ENCODE measurements at places on chromosomes 13 and 19.

DNA sequence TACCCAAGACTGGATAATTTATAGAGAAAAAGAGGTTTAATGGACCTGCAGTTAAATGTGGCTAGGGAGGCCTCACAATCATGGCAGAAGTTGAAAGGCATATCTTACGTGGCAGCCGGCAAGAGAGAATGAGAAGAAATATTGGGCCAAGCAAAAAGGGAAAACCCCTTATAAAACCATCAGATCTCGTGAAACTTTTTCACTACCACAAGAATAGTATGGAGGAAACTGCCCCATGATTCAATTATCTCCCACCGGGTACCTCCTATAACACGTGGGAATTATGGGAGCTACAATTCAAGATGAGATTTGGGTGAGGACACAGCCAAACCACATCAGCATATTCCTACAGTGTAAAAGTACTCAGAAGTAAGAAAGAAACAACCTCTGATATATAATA, 4.7 kb upstream of the KBTBD7 start:
- DNase-seq: no peak

GRCh38 chr13:58687148-58687547, 1055.6 kb downstream of the PCDH17 start:
- DNase-seq: no peak

DNA sequence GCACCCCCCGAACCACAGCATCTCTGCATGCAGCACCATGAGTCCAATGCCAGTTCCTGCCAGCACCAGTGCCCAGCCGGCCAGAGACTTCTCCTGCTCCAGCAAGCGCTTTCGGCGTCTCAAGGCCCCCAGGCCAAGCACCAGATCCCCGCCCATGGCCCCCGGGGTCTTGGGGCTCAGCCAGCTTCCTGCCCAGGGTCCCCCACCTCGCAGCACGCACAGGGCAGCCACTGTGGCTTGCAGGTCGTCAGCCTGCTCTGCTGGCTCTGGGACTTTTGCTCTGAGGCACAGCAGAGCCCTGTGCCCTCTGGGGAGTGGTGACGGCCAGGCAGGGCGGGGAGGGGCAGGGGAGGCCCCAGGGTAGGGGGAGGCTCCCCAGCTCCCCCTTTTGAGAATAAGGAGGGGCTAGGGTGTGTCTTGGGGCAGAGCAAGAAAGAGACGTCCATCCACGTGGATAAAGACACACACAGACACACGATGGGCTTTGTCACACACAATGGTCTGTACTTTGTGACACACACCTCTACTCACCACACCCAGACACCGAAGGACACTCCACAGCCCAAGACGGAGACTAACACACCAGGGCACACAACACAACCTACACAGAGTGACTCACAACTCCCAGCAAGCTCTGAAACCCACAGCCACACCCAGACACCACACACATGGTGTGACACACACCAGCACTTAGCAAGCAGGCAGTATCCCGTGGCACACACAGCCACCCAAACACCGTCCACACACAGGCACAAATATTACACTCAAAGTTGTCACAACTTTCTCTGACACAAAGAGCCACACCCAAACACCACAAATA, at the start of gene KCNN4:
Gene KCNN4 (minus strand): TSS at position 268 of the 820 bp plus-strand sequence. CDS start 112 bp downstream, at position 156.
- no peak for DNase-seq

DNA sequence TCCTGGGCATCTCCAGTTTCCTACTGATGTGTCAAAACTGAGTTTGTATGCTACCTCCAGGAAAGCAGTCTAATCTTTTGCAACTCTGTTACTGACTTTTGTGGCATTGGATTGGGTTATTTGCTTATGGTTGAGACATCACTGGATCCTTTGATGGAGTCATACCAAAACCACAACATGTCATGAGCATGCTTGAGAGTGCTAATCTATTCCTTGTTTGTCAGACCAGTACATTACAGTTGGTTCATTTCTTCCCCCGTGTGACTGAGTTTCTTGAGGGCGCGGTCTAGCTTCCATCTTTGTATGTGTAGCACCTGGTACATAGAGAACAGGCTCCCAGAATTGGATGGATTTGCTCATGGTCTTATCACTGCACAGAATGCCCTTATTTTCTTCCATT, 43.2 kb downstream of the SUGT1 start:
- DNase-seq: no peak

GRCh38 chr19:34960940-34961679, 2.9 kb downstream of the ZNF792 start:
- DNase-seq: no peak

DNA sequence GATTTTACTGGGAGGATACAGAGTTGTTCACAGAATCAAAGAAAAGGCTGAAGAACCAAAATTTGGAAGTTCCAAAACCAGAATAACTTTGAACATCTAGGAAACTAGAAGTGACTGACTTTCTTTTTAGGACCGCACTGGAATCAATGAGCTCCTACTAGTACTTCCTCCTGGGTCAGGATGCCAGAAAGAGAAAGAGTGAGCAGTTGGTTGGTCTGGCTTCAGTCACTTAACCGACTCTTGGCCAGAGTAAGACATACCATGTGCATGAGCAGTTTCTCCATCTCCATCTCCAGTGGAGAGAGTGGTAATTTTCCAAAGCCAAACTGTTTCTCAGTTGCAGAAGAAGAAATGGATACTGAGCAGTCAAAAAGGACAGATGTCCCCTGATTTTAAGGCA, 27.1 kb upstream of the MTUS2 start:
- no peak for DNase-seq

DNA sequence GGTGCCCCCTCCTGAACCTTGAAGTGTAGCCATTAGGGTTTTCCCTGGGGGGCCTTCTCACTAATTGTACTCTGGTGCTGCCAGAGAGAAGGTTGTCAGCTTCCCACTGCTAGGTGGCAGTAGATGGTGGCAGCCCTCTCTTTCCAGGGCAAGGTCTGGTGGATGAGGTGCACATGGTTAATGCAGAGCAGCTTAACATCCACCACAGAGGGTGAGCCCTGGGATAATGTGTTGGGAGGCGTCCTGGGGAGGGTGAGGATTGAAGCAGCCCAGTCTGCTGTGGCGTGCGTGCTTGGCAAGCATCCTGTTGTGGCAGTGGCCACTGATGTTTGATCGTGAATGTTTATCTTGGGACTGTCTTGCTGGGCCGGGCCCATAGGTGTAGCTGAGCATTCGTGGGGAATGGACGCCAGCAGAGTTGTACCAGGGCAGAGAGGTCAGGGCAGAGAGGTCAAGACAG, 5.8 kb downstream of the EGLN2 start:
- DNase-seq: no peak

- no peak for DNase-seq
Measured at GRCh38 chr13:79874396-79875360, 393.7 kb downstream of the NDFIP2 start.

DNA sequence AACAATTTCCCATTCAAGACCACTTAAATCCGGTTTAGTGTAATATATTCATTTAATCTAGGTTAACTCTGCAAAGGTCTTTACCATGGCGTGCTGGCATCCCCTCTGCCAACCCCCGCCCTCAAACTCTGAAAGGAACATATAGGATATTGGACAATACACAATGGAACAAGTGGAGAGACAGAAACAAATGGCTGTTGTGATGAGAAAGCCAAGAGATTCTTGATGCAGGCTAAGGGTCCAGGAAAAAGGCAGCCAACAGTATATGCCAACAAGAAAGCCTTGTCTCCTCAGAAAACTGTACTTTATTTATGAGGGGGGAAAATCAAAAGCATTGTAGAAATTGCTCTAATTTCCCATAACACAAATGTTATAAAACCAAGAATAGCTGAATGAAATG, 407.3 kb upstream of the SGCG start:
- DNase-seq: no peak

- DNase-seq: peak; percentile 20
Measured at GRCh38 chr13:91406619-91407018, 8.2 kb downstream of the GPC5 start.

DNA sequence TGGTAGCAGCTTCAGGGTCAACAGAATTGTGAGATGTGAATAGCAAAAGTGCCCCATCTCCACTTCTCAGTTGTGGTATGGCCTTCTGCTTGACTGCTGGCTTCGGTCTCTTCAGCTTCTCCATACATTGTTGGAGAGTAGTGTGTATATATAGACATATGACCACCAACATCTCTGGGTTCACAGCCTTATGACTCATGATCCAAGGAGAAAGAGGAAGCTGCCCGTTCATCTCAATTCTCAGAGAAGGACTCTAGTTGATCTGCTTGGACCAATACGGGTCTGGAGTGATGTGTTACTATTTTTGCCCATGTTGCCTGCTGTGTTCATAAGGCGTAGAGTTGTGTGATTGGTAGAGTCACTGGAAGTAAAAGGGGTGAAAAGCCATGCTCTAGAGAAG, 3.6 kb upstream of the COMMD6 start:
- no peak for DNase-seq

GRCh38 chr13:35530147-35530546, 53.7 kb upstream of the MAB21L1 start:
- DNase-seq: no peak

- DNase-seq: no peak
Measured at GRCh38 chr13:40549500-40550094, 116.8 kb downstream of the FOXO1 start.

DNA sequence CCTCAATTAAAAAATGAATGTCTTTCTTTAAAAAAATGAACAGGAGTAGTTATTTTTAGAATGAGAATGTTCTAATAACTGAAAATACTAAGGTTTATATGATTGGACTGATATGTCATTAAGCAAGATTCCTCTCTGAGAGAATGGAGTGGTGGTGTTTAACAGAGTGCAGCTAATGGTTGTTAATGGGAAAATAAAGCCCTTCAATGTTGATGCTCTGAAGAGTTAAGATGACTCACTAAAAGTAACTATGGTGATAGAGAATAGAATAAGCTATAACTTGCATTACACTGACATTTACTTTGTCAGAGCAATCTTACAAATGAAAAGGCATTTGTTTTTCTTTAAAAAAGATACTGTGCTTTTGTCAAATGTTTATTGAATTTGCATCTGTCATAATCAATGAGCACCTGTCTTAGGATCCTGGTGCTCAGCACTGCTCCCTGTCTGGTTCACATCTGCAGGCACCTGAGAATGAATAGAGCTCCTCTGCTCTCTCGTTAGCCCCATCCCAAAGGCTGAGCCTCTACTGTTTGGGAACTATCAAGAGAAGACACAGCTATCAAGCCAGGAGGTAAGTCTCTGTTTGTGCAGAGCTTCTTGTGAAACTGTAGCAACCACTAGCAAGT, 15.1 kb downstream of the PABPC3 start:
- no peak for DNase-seq

DNA sequence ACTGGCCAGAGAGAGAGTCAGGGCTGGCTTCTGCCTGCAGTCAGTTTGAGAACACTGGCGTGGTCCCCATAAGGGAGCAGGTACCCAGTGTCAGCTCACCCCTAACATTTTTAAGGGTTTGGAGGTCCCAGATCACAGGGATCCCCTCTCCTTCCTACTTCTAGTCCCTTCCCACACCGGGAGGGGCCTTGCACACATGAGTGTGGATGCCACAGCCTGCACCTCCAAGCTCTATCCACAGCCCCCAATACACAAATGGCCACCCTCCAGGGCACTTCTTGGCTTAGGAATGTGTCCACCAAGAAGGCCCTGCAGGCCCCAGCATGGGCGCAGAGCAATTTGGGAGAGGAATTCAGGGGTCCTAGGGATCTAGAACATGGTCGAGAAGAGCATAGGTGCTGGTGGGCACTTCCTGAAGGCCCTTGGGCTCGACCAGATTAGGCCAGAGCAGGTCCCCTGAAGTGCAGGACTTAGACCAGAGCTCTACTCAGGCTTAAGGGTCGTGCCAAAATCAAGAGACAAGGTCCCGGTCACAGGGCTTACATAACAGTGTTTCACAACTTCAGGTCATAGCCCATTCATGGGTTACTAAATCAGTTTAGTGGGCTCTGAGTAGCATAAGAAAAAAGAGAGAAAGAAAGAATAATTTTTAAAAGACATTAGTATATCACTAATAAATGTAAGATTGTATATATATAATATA, 16.0 kb downstream of the FXYD5 start:
- no peak for DNase-seq

DNA sequence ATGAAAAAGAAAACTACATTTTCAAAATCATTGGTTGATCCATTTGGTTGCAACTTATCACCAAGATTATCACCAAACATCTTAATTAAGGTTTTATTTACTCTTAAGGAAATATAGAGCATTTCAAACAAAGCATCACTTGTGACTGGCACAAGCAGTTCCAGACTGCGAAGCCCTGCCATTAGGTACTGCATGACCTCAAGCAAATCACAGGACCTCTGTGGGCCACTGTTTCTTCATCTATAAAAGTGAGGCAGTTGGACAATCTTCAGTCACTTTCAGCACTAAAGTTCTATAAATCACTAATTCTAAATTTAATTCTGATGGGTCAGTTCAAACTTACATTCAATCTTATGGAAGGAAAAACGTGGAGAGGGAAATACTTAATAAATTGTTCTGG, 2.0 kb downstream of the ELF1 start:
- DNase-seq: no peak

DNA sequence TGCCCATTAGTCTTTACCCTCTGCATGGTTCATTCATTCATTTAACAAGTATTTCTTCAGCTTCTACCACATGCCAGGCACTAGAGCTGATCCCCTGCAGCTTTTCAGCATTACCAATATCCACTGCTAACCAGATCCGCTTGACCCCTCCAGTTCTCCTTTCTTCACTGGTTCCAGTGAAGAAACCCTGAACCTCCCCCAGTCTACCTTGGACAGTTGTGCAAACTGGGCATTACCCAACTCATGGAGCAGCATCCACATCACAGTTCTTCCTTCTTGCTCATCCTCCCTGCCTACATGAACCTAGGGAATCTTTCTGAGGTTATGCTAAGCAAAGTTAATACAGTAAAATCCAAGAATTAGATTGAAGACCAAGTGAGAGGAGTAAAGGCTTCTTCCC, 78.7 kb upstream of the SERP2 start:
- DNase-seq: no peak

DNA sequence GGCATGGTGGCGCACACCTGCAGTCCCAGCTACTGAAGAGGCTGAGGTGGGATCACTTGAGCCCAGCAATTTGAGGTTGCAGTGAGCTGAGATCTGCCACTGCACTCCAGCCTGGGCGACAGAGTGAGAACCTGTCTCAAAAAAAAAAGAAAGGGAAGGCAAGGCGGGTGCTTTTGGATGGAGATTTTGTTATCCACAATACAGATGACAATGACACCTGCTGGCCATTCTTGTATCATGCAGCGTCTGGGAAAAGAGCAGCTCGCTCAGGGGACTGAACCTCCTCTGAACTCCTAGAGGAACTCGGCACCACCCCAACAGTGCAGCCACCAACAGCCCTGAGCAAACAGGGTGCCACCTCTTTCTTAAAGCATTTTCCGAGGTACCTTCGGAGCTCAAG, 22.8 kb downstream of the HAUS8 start:
- DNase-seq: no peak

GRCh38 chr13:54379461-54379860, 1350.8 kb downstream of the OLFM4 start:
- DNase-seq: no peak

GRCh38 chr19:3073159-3073563, 10.9 kb upstream of the TLE5 start:
- no peak for DNase-seq

All from NCI-H187 (cell line).